Stimulated activated CD4-positive, alpha-beta T cell treated with anti-CD3 and anti-CD28 coated beads, TNF-alpha, amount 100 ng/mL, for 1 hour (primary cell): ENCODE measurements at places on chromosomes 3 and 15.

DNA sequence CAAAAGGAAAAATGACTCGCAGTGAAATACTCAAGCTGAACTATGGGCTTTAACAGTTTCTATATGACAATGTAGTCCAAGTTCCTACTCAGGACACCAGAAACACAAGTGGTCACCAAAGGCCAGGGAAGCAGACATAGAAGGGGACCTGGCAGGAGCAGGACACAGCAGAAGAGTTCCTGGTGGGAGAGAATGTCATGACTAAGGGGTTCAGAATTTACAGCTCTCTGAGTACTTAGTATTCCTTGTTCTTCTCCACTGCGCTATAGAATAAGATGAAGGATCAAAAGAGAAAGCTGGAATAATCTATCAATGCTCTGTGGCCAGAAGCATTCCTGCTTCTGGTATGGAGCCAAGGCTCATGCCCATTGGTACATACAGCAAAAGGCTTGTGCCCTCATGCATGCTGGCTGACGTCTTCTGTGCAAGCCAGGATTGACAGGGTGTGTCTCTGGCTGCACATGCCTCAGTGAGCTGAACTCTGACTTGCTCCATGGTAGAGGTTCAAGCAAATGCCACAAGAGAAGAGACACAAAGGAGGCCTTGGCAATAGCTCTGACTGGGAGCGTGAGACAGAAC, 128.7 kb upstream of the SLC2A2 start:
- DNase-seq, result no peak

- DNase-seq, result no peak
These were observed 370.4 kb upstream of the TPRG1 start for GRCh38 chr3:188801393-188801792.

- DNase-seq, result no peak
These were observed 347.7 kb upstream of the ATP11B start for GRCh38 chr3:182445576-182445975.

DNA sequence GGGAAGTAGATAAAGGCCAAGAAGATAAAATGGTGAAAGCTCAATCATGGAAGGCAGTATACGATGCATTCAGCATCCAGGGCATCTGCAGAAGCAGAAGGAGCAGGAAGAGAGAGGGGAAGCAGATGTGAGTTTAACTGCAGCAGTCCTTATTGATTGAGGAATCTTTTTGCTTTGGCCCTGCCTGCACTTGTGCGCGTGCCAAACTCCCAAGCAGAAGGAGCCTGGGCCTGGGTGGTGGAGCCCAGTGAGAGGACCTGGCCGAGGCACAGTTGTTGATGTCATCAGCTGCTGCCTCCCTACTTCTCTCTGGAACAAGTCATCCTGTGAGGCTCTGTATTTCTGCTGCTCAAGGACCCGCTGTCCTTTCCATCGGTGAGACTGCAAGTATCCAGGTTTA, 65.5 kb upstream of the ROPN1 start:
- no peak for DNase-seq

GRCh38 chr3:130857336-130858026, 36.4 kb upstream of the ATP2C1 start:
- no peak for DNase-seq

- no peak for DNase-seq
These were observed 233.5 kb downstream of the MYRIP start for GRCh38 chr3:40042752-40043443.

DNA sequence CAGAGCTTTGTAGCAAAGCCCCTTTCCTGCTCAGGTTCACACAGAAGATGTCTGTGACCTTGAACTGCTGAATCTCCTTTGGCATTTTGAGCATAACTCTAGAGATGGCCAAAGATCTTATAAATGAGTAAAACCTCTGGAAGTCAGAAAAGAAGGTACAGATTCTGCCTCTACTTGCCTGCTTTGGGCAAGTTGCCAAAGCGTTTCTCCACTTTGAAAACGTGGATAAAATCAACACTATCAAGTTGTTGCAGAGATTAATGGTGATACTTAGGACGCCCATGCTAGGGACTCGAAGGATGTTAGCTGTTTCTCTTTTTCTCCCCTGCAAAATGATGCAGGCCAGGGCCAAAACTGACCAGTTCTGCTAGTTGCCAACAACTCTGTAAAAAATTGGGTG, 68.0 kb upstream of the CMTM7 start:
- no peak for DNase-seq

DNA sequence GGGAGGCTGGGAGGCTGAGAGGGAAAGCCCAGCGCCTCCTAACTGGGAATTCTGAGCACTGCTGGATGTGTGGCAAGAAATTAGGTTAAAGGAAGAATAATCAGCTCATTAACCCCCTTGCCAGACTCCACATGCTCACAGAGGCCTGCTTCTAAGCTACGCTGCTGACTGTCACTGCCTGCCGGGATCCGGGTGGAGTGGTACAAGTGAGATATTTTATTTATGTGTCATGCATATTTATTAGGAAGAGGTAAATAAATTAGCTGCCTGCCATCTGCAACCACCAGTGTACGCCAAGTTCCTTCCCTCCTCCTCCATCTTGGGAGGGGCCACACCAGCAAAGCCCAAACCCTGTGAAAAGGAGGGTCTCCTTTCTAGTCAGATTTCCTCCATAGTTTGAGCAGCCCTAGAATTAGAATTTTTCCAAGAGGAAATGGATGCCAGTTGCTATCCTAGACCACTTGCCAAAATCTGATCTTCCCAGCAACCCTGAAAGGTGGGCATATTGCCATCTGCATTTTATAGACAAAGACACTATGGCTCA, 43.5 kb upstream of the GRIP2 start:
- no peak for DNase-seq

DNA sequence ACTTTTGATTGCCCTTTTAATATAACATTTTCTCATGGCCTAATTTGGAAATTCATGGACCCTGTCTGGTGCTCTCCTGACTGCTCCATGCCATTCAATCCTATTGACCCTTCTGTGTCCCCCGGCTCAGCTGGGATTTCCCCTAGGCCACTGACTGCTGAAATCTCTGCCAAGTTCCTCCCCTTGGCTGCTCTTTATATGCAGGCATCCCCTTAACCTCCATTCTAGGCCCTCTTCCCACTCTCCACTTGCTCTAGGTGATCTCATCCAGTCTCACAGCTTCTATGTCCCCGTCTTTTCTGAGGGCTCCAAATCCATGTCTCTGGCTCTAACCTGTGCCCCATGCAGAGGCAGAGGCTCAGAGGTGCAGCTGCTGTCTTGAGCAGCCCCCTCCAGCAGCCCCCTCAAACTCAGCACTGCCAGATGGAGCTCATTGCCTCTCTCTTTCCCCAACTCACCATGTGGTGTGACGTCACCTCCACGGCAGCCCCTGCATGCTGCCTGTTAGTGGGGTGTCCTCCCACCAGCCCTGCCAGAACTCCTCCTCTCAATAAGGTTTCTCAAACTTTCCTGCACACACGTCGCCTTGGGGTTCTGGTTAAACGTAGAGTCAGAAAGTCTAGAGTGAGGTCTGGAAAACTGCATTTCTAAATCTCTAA, 6.6 kb downstream of the FSD2 start:
- no peak for DNase-seq
